ENCODE measurements at places on chromosomes 12 and 14.

GRCh38 chr12:107992870-107993451, 136.1 kb upstream of the WSCD2 start:
- DNase-seq = no peak

- no peak for DNase-seq
Observed at GRCh38 chr14:102893452-102893851, 29.0 kb upstream of the AMN start.

GRCh38 chr14:69481815-69482568, 2.5 kb upstream of the PLEKHD1 start:
- DNase-seq = no peak

GRCh38 chr12:24970177-24970576, 21.3 kb upstream of the BCAT1 start:
- no peak for DNase-seq

DNA sequence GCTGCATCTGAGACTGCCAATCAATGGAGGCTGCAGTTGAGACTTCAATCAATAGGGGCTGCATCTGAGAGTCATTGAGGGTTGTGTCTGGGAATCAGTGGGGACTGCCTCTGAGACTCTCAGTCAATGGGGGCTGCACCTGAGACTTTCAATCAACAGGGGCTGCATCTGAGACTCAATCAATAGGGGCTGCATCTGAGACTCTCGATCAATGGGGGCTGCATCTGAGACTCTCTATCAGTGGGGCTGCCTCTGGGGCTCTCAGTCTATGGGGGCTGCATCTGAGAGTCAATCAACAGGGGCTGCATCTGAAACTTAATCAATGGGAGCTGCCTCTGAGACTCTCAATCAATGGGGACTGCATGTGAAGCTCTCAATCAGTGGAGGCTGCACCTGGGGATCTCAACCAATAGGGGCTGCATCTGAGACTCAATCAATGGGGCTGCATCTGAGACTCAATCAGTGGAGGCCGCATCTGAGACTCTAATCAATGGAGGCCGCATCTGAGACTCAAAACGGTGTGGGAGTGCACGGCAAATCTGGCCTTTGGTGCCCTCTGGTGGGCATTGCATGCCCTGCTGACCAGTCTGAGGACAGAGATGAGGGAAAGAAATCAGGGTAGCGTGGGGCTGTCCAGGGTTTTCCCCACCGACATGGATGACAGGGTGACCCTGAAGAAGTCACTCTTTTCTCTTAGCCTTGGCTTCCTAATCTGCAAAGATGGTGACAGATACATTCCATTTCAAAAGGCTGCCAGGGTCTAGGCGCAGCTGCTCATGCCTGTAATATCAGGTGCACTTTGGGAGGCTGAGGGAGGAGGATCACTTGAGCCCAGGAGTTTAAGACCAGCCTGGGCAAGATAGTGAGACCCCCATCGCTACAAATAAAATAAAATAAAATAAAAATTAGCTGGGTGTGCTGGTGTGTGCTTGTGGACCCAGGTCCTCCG, 41.3 kb upstream of the EIF5 start:
- peak; percentile 36 for DNase-seq

DNA sequence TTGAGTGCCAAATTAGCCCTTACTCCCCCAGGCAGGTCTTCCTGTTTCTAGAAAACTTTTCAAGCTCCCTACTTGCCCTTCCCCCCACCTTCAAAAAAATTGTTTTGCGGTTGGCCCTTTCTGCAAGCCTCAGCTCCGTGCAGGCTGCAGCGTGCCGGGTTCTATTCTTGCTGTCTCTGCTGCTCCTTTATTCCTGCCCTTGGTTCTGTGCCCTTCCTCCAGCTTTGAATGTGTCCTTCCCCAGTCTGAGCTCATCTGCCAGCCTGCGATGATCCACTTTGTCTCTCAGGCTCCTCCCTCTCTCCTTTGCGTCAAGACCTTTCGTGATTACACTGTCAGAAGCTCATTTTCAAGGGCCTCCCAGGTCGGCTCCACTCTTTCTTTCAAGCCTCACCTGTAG, 98.6 kb downstream of the IRF2BPL start:
- peak; percentile 17 for DNase-seq

DNA sequence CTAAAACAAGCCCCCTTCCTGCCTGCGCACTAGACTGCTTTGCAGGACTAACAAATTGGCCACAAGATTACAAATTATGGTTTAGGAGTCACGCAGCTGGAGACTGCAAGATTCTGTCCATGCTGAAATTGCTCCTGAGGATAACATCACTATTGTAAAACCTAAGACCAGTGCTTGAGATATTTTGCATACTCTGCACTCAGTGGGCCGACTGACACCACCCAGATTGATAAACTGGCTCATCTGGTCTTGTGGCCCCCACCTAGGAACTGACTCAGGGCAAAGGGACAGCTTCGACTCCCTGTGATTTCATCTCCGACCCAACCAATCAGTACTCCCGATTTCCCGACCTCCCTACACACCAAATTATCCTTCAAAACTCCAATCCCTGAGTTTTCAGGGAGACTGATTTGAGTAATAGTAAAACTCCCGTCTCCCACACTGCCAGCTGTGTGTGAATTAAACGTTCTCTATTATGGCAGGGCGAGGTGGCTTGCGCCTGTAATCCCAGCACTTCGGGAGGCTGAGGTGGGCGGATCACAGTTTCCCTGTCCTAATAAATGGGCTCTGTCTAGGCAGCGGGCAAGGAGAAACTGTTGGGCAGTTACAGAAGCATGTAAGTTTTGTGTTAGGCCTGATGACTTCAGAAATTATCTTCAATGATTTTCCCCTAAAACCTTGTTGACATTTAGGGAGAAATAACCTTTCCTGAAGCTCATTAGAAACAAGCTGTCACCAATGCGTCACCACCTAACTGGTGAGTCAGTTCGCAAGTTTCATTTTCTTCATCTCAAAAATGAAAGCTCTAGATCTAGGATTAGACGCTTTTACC, 5.3 kb upstream of the UBC start:
- DNase-seq = no peak

DNA sequence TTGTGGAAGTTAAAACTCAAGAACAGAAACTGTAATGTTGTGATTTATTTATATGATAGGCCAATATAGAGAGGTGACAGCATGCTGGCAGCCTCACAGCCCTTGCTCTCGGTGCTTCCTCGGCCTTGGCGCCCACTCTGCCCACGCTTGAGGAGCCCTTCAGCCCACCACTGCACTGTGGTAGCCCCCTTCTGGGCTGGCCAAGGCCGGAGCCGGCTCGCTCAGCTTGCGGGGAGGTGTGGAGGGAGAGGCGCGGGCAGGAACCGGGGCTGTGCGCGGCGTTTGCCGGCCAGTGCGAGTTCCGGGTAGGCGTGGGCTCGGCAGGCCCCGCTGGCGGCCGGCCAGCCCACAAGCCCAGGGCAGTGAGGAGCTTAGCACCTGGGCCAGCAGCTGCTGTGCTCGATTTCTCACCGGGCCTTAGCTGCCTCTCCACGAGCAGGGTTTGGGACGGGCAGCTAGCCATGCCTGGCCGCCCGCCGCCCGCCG, 65.8 kb upstream of the SLC8A3 start:
- no peak for DNase-seq

GRCh38 chr12:53719649-53720048, 7.6 kb downstream of the CALCOCO1 start:
- no peak for DNase-seq

DNA sequence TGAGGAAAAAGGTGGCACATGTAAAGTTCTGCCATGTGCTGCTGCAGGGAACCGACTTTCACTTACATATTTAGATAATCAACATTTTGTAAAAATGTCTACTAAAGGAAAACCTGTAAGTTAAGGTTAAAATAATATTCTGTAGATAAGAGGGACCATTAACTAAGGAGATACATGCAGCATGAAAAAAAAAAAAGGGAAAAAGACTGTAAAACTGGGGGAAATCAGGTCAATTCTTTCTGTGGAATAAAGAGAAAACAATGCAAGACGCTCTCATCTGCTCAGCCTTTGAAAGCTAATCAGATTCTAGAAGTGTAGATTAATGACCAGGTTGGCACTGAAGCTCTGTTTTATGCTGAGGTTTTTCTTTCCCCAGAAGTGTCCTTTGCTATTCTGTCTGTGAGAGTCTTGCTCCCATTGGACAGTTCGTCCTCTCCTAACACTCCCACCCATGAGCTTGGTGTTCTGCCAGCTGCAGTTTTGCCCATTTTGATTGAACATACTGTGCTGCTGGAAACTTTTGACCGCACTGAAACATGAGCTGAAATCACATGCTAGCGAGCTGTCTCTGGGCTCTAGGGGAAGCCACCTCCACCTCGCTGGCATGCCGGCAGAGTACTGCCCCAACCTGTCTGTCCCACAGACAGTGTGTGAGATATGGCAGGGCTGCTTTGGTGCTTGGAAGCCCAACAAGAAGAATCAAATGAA, 39.7 kb downstream of the PPTC7 start:
- no peak for DNase-seq

DNA sequence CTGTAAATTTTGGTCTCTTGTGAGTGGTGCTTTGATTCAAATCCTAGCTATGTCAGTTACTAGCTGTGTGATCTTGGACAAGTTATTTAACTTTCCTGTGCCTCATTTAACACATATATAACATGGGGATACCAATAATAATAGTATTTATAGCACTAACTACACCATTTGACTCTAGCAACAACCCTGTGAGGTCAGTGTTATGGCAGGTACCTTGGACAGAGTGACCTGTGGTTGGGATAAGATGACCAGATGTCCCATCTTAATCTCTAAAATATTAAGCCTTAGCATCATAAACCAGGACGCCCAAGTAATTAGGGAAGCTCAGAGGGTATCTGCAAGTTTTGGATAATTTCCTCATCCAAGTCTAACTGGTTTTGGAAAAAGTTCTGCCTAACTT, 73.7 kb downstream of the NDUFA12 start:
- DNase-seq = no peak

DNA sequence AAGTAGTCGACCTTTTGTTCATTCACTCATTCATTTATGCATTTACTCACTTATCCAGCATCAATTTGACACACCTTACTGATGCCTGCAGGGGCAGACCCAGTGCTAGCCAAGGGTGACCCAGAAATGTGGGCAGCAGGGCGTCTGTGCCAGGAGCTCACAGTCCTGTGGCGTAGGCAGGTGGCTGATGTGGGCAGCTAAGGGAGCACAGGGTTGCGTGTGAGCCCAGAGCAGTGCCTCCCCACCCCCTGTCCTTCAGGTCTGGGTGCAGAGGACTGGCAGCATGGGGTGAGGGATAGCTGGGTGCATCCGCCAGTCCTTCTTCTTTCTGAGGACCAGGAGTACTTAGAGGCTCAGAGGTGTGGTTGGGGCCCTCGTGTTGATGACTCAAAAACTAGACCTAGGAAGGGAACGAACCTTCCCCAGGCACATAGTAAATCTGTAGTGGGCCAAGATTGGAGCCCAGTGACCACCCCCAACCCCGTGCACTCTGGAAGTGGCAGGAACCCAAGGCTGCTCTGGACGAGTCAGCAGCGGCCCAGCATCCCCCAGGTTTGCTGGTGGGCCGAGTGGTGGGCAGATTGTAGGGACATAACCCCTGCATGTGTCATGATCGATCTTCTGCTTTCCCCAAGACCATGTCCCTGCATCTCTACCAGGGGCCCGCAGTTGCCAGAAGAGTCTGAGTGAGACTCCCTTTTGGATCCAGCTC, 63.9 kb downstream of the BEGAIN start:
- DNase-seq = no peak

- DNase-seq = no peak
Observed at GRCh38 chr12:108478611-108479206, 36.4 kb upstream of the FICD start.

GRCh38 chr12:66620688-66621087, 58.2 kb downstream of the GRIP1 start:
- DNase-seq = no peak

GRCh38 chr14:89588840-89589296, 171.8 kb upstream of the FOXN3 start:
- no peak for DNase-seq

DNA sequence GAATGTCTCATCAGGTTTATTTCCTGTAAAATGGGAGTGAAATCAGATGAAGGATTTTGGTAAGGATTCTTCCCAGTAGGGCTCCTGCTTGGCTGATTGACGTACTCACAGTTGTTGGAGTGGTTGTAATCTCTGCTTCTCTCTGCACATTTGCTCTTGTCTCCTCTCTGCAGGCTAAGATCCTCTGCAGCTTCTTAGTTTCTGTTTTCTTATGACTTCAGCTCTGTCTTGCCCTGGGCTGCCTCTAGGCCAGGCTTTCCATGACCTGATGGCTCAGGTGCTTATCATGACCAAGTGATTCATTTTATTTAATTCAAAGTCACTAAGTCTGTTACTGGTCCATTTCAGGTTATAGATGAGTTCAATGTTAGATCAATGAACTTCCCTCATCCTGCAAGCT, 394.5 kb upstream of the DDHD1 start:
- no peak for DNase-seq

DNA sequence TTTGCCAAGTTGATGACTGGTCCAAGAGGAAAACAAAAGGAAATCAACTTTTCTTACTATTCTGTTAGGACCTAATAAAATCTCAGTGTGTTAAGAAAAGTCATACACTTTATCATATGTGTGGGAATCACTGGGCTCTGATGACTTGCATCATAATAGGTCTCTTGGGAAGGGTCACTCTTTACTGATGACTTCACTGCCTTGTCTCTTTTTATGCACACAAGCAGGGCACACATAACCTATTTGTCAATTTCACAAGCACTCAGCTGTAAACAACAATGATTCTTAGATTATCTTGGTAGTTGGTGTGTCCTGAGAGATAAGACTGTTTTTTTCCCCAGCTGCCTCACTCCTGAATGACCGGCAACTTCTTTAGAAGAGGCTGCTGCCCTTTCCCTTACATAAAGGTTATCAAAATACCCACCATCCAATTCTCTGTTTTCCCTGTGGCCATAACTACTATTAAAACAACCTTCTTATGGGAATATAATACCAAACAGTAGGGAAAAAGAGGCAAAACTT, 50.9 kb upstream of the INSM2 start:
- no peak for DNase-seq

- no peak for DNase-seq
Observed at GRCh38 chr12:94987801-94988200, 15.7 kb downstream of the NDUFA12 start.

DNA sequence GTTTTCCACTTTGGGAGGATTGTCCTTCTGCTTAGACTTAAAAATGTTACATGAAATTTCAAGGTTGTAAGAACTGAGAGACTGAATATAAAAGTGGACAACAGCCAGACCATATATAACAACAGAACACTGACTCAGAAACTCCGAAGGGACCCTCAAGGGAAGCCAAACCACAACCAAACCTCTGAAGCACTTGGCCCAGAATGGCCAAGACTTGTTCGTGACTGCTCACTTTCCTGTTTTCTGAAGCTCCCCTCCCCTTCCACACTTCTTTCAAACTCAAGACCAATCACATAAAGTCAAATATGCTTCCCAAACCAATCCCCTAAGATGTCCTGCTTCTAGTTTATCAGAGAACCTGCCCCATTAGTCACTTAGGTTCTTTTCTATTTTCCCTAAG, 13.7 kb downstream of the OR6J1 start:
- no peak for DNase-seq
